ENCODE measurements at places on chromosomes 4 and X.
A peak's percentile ranks its signal among the peaks of the same experiment; 100 is the strongest.

DNA sequence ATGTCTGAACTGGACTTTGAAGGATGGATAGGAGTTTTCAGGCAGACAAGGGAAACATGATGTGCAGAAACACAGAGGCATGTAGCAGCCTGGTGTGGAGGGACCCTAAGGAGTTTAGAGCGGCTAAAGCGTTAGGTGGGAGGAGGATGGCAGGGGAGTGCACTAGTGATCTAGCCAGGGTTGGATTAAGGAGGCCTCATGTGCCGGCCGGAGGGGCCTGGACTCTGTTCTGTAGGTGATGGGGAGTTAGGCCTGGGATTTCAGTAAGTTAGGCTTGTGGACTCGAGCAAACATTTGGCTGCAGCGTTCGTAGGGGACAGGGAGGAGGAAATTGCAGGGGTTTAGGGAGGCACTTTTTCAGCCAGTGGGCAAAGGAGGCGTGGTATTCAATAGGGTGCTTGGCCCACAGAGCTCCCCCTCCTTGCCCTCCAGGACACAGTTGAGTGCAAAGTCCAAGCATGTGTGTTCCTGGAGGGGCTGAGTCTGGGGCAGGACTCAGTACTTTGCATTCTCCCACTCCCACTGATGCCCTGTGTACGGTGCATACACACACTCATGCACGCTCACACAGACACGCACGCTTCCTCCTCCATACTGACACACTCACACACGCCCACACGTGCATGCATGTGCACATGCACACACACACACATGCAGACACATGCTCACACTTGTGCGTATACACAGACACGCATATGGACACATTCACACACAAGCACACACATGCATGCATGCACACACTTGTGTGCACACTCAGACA lies 18.6 kb downstream of the PSAPL1 start:
- H3K4me1 ChIP-seq: no peaks in the 10 kb centered on the region
- DNase-seq: no peak
- H3K4me3 ChIP-seq: no peak overlapping the region
- H3K27ac ChIP-seq: no peak overlapping the region
- H3K27me3 ChIP-seq: peaks cover 60% of the 10 kb centered on the region

- H3K4me1 ChIP-seq: no peaks in the 10 kb centered on the region
- no peaks in the 10 kb centered on the region for H3K27me3 ChIP-seq
- H3K4me3 ChIP-seq: no peak overlapping the region
- no peak overlapping the region for H3K27ac ChIP-seq
- H3K36me3 ChIP-seq: no peaks in the 10 kb centered on the region
- peak; percentile 31 for DNase-seq
These were observed 14.6 kb downstream of the SMIM31 start for GRCh38 chr4:164768516-164768915.

DNA sequence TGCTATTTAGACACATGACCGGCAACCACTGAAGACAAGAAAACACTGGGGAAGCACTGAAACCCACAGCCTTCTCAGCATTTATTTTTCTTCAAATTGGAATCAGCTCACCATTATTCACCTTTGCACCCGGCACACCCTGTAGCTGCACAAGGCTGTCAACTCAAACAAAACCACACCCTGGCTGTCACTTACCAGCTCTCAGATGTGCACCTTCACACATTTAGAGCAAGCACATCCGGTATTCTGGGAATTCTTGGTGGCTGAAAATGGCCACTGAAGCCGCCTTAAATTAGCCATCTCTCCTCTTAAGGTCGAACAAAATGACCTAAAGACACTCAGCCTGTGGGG lies 5.9 kb downstream of the ZFYVE28 start:
- H3K4me3 ChIP-seq: peak overlapping the region; percentile 64
- peak overlapping the region; percentile 99 for H3K27ac ChIP-seq
- H3K36me3 ChIP-seq: no peaks in the 10 kb centered on the region

- no peaks in the 10 kb centered on the region for H3K36me3 ChIP-seq
- H3K27ac ChIP-seq: no peak overlapping the region
- H3K27me3 ChIP-seq: no peaks in the 10 kb centered on the region
- H3K4me3 ChIP-seq: no peak overlapping the region
- DNase-seq: no peak
These were observed 9.6 kb upstream of the MRPL1 start for GRCh38 chr4:77852892-77853495.

GRCh38 chr4:16544251-16544721 lies 318.0 kb upstream of the TAPT1 start:
- H3K27me3 ChIP-seq: no peaks in the 10 kb centered on the region
- H3K27ac ChIP-seq: no peak overlapping the region
- no peaks in the 10 kb centered on the region for H3K4me1 ChIP-seq
- H3K36me3 ChIP-seq: no peaks in the 10 kb centered on the region
- DNase-seq: no peak

GRCh38 chr4:186204103-186204559 lies 12.8 kb downstream of the CYP4V2 start:
- DNase-seq: peak; percentile 74
- no peaks in the 10 kb centered on the region for H3K27me3 ChIP-seq
- H3K4me1 ChIP-seq: peaks cover 15% of the 10 kb centered on the region
- H3K36me3 ChIP-seq: no peaks in the 10 kb centered on the region
- H3K4me3 ChIP-seq: peak overlapping the region; percentile 53
